Esophagus mucosa (tissue), 1 donor: ENCODE measurements at places on chromosomes 3 and 15.

- ATAC-seq, result no peak
These were observed 357.5 kb upstream of the CADM2 start for GRCh38 chr3:84601303-84601702.

DNA sequence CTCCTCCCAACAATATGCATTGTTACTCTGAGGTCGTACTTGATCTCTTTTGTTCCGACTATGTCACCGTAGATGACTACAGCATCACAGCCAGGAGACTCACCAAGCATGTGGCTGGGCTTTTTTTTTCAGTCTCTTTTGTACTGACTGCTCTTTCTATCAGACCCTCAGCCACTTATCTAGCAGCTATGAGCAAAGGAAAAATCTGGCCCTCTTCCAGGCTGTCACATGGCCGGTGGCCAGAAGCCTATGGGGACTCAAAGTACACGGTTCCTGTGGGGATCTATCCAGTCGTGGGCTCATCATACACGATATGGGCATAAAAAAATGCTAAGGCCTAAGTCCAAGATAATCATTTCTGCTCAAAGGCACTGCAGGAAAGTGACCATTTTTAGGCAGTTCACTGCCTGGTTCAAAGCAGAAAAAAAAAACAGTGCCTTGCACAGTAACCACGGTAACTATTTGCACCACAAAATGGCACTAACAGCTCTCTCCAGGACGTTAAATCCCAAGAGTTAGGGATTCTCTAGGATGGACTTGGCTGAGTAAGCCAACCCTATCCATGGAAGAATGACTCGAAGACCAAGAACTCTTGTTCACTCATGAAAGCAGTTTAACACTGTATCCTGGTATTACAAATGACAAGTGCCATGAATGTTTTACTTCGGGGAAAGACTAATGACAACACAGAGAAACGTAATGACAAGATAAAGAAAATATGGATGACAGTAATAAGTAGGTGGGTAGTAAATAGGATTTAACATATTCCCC lies 50.3 kb downstream of the SHQ1 start:
- no peak for ATAC-seq

GRCh38 chr3:11712646-11713045 lies 68.9 kb upstream of the VGLL4 start:
- ATAC-seq, result no peak

- no peak for ATAC-seq
These were observed 76.8 kb downstream of the IMPG2 start for GRCh38 chr3:101243285-101244211.

DNA sequence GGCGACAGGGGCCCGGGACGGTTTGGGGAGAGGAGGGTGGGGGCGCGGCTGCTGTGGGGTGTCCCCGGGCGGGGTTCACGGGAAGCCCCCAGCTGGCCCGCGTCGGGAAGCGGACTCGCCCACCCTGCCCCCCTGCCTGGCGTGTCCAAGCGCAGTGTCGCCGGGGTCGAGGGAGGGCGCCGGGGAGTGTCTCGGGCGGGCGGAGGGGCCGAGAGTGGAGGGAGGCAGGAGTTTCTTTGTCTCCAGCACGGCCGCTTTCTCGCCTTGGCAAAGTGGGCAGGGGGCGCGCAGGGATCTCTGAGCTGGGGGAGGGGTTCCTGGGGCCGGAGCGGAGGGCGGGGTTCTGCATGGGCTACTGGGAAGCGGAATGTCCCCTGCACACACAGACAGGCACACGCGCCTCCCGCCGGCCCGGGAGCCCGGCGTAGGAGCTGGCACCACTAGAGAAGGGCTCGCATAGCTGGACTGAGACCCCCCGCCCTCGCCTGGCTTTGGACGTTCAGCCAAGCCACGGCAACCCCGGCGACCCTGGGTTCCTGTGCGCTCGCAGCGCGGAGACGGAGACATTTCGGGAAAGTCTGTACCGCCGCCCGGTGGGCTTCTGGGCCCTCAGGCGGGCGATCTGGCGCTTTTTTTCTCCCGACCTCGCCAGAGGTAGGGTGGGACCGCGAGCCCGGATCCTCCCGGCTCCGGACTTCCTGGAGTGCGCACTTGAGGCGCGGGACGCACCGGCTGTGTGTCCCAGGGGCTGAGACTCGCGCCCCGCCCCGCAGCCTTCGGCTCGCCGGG lies 822 bp downstream of the ST8SIA2 start:
- no peak for ATAC-seq
